ENCODE measurements at places on chromosomes 7 and 10. TPM values are rescaled to one million over a fixed set of nuclear protein-coding genes. Genes with fewer than 3 reads are reported as not detected.

- no peak for DNase-seq
Measured at GRCh38 chr7:94507962-94508361, 1.6 kb upstream of the CASD1 start.

DNA sequence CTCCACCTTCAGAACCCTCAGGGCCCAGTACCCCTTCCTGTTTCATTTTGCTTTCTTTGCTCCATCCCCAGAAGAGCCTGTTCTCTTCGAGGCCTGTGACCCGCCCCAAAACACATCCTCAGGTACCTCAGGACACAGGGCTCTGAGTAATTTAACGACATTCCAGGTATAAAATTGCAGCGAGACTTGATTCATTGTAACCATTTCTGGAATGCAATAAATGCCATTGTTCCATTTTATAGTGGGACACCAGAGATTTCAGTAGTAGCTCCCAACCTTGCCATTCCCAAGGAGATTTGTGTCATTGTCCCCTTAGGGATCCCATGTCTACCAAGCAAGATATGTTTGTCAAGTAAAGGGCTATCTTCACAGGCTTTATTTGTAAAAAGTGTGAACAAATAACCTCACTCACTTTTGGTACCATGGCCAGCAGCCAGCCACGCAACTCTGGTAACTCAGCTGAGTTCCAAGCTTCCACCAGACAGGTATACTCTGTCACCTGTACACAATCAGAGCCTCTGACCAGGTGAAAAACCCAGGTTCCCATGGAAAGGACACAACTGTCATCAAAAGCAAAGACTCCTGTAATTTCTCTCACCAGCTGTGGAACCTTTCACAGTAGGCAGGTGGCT lies 441.3 kb downstream of the PLXNA4 start:
- DNase-seq: no peak

DNA sequence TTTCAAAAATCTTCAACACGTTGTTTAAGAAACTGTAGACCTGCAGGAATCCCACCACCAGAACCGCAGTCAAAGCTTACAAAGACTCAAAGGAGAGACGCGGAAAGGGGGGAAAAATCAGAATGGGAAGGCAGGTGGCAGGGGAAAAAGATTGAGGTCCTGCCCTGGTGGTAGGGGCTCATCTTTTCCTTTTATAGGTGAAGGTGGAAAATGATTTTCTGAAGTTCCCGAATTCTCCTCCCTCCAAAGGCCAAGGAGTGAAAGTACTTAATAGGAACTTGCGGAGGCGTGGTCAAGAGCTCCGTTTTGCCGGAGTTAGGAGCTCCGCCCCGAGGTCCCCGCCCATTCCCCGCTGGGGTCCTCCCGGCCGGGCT lies 724 bp downstream of the BBIP1 start:
- peak; percentile 98 for DNase-seq

GRCh38 chr7:99740573-99741440 lies 5.8 kb upstream of the CYP3A7 start:
- no peak for DNase-seq

DNA sequence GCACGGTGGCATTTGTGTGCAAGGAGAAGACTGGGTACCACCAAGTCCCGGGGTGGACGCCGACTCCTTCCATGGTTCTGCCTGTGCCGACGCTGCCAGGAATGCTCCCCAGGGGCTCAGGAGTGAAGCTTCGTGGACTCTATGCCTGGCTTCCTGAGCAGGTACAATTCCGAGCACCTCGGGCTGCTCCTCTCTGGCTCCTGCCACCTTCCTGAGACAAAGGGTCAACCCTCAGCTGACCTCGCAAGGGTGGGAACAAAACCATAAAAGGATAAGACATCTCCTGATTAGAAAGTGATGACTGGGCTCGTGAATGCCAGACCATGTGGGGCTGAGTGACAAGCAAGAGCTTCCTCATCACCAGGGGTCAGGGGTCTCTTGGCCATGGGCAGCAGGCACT lies 31.8 kb downstream of the CALML3 start:
- DNase-seq: no peak

DNA sequence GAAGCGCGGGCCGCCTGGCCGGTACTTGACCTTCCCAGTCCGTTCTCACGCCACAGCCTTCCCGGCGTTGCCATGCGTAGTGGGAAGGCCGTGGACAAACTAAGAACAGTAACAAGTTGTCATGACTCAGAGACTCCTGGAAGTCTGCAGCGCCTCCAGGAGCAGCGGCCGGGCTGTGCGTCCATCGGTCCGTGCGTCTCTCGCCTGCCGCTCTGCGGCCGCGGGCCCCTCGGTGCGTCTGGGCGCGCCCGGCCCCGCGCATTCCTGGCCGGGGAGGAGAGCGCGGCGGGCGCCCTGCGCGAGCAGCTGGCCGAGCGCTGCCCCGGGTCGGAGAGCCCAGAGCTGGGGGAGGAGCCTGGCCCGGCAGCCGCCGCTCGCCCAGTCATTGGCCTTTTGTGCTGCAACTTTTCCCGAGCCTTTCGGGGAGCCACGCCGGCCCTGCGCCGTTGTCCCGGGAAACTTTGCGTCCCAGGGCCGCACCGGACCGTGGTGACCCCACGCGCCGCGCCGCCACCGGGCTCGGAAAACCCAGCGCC lies 123.7 kb downstream of the TACC2 start:
- peak; percentile 76 for DNase-seq

The PSD gene
- total RNA-seq: 10.2 TPM

The TSPAN13 gene
- 32.7 TPM for total RNA-seq

Data from WTC11 (cell line).